ENCODE measurements at places on chromosomes 16 and 17.

DNA sequence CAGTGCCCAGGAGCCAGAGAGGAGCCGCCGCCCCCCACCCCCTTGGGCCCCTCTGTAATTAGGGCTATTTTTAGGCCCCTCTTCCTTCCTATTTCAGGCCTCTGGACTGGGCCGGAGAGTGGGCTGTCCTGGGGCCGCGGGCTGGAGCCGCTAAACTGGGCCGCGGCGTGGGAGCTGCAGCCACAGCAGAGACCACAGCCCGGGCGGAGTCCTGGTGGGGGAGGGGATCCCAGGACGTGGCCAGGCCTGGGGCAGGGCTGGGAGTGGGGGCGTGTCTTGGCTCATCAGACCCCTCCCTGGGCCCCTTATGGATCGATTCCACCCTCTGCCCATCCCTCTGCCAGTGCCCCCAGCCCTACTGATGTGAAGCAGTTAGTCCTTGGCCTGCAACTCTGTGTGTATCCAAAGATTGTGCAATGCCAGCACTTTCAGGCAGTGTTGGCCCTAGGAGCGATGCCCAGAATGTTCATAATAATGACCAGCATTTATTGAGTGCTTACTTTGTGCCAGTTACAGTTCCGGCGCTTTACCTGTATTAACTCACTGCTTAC, 15.0 kb upstream of the TAC4 start:
- DNase-seq = no peak

DNA sequence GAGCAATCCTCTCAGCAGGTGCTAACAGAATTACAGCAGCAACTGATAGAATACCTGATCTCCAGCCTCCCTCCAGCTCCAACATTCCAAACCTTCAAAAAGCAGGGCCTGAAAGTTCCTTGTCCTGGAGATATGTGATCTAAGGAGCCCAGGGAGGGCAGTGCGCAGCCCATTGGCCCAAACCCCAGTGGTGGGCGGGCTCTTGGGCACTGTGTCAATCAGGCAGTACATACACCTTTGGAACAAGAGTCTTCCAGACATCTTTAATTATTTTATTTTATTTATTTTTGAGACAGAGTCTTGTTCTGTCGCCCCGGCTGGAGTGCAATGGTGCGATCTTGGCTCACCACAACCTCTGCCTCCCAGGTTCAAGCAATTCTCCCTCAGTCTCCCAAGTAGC, 24.2 kb downstream of the SLC12A3 start:
- DNase-seq = no peak

GRCh38 chr16:83549316-83550182, 258.2 kb upstream of the HSBP1 start:
- DNase-seq = no peak

DNA sequence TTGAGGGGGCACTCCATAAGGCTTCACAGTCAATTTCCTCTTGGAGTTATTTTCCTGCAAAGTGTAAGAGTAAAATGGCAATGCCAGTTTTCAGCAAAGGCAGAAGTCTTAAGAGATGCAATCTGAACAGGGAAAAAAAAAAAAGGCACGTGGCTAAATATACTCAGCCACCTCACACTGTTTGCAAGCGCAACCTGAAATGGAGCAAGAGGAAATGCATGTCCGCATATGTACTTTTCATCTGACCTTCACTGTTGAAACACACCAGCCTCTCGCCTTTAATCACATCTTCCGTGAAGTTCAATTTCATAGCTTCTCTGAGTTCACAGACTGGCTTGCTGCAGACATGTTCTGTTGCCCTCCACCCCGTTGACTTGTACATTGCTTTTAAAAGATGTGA, 101.4 kb downstream of the KATNIP start:
- DNase-seq = no peak

DNA sequence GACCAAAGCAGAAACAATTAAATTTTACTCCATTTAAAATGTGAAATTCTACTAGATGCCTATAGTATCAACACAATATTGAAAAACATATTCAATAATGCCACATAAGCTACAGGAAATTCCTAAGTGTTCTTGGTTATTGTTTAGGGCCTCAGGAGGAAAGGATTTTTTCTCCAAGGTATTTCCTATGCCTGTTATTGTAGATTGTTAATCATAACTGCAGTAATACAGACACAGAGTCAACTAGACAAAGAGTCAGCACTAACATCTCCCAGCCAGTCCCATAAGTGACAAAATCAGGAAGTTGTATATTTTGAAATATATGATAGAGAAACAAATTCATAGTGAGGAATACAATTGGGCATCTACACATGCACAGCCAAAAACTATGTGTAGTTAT, 782.7 kb upstream of the KIF2B start:
- no peak for DNase-seq

DNA sequence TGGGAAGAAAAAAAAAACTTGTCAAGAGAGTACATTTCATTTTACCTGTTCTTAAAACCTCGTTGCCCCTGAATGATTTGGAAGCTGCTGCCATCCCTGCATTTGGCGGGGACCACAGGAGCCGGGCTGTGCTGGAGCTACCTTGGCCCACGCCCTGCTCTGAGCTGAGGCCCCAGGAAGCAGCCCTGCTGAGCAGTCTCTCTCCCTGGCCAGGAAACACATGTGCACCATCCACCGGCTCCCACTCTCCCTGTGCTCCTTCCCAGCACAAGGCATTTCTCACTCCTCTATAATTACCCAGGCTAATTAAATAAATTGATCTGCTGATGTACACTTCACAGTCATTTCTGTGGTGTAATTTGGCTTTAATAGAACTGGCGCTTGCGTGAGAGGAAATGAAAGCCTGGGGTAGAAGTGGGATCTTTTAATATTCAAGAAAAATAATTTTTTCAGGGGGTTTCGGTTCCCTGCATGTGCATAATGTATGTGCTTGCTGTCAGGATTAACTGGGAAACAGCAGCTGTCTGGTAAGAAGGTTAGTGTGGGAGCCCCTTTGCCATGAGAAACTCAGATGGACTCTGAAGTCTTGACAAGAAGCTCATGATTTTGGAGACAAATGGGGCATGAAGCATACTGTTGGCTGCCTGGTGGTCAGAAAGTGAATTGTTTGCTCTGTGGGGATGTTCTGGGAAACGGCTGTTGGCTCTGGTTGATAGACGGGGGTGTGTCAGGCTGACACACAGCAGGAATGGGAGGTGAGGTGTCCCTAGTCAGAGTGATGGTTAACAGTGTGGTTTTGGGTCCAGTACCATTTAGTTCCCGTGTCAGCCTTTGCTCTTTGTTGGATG, 252.3 kb upstream of the EEF2KMT start:
- no peak for DNase-seq

DNA sequence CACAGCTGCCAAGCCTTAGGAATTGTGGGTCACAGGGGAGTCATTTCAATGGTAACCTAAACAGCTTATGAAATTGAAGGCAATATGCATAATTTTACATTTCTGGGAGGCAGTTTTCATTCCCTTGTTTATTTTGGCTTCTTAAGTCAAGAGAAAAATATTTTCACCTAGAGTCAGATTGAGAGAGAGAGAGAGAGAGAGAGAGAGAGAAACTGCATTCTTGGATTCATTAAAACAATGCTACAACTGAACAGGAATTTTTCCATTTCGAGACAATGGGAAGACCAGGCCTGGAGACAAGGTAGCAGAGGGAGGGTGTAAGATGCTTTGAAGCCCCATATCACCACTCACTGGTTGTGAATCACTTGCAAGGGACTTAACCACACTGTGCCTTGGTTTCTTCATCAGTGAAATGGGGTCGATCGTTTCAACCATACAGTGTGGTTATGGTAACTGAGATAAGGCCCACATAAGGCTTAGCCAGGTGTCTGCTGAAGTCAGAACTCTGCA, 224.7 kb upstream of the IRX3 start:
- no peak for DNase-seq

GRCh38 chr16:68381363-68381724, 67.0 kb downstream of the SMPD3 start:
- no peak for DNase-seq

DNA sequence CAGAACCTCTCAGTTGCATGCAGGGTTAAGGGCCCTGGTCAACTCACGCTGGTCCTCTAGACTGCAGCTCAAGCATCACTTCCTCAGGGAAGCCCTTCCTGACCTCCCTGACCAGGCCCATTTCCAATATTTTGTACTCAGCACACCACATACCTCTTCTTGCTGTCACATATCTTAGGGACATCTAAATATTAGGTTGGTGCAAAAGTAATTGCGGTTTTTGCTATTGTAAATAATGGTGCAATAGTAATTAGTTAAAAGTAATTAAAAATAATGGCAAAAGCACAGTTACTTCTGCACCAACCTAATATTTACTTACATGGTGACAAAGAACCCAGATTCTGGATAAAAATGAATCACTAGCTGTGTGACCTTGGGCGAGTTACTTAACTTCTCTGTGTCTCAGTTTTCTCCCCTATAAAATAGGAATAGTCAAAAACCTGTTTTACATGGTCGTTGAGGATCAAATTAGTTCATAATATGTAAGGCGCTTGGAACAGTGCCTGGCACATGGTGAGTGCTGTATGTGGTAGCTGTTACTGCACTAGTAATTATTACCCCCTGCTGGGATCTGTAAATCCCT, 177.4 kb downstream of the PRKCB start:
- no peak for DNase-seq

GRCh38 chr16:24191876-24192402, 64.2 kb upstream of the CACNG3 start:
- DNase-seq = no peak

DNA sequence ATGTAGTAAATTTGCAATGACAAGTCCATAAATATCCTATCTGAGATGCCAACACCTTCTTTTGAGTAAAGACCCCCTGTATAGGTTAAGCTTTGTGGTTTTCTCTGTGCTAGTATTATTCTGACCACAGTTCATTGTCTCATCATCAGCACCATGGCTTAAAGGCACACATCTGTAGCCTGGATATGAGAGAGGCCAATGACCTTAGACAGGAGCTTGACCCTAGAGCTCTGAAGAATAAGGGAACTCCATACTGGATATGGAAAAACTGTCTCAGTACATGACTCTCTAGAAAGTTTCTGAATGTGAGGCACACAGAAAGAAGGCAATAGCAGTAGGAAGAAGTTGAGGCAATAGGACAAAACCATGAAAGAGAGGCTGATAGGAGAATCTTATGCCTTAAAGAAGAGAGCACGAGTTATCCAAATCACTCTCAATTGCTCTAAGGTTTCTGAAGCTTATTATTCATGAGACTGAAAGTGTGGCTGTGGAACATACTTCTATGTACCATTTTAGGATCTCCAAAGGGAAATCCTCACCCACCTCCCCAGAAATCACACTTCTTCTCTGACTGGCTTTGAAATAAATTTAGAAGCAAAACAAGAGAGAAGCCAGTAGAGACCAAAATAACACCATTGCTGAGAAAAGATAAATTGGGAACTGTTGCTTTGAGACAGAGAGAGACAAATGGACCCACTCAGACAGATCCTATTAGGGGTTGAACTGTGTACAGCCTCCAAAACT, 150.2 kb downstream of the ABCA8 start:
- DNase-seq = no peak

DNA sequence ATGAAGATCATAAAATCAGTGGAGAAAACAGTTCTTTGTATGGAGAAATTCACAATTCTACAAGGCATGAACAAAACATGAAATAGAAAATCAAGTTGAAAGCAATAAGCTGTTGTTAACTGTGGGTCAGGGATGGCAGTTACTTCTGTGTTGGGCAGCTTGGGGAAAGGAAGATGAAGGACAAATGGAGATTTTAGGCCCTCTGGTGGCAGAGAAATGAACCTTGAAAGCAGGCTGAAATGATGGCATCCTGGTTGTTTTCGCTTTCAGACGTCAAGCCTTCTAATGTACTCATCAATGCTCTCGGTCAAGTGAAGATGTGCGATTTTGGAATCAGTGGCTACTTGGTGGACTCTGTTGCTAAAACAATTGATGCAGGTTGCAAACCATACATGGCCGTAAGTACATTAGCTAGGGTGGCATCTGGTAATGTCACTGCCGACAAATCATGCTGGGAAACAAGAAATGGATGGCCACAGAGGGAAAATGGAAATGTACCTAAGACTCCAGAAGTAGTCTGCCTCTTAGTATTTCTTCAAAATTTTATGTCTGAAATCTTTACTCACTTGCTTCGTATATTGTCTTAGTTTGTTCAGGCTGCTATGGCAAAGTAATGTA, 108.9 kb downstream of the MAP2K6 start:
- DNase-seq = peak; percentile 81

DNA sequence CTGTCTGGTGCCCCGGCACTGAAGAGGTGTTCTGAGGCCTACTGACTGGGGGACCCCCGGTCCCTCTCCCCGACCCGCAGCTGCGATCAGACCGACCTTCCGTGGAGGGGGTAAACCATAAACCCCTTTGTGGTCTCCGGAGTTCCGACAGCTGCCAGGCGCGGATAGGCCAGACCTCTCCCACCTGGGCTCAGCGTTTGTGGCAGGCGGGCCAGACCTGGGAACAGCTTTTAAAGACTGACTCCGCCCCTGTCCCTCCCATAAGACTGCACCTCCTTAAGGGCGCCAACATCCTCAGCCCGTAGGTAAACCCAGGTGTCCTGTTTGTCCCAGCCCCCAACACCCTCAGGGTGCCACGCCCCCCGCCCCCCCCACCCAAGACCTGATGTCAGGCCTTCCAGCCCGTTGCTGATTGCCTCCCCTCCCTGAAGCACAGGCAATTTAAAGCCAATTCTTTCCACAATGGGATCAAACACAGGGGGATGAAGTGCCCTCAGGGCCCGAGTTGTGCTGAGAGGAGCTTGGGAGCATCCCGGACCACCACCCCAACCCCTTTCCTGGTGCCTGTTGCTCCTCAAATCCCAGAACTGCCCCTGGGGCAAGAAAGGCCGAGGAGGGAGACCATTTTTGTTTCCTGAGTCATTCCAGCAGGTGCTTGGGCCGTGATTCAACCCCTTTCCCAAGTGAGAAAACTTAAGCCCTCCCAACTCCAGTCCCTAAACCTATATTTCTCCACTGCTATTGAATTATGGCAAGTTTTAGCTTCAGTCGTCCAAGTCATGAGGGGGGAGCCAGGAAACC, at the start of gene SOX15:
Gene SOX15, minus strand, starts transcription at position 204 of the 801 bp plus-strand sequence. CDS start 418 bp downstream, outside the sequence.
- DNase-seq = no peak

GRCh38 chr17:55072898-55073297, 104.3 kb downstream of the STXBP4 start:
- peak; percentile 10 for DNase-seq

DNA sequence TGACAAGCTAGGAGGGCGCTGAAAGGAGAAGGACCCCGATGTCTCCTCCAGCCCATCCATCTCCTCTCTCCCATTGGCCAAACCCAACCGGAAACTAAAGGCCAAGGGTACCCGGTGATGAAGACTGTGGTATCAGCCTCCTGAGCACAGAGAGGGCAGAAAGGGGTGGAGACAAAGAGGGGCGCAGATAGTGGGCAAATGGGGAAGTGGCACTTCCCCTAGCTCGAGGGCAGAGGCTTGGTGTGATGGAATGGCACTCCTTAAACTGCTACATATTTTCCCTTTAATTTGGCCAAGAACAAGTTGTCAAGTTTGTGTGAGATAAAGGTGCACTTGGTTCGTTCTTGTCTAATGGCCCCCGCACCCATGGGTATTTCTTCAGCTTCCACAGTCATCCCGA, 27.8 kb downstream of the IL4R start:
- DNase-seq = no peak

GRCh38 chr17:40130352-40131042, 8.7 kb downstream of the MSL1 start:
- no peak for DNase-seq

All from globus pallidus (tissue), 1 donor.